Activated T-cell treated with anti-CD3 and anti-CD28 coated beads for 4 hours (primary cell): ENCODE measurements at places on chromosomes 7 and 10.

- no peak for DNase-seq
Measured at GRCh38 chr10:85604884-85605283, 761.7 kb downstream of the GRID1 start.

DNA sequence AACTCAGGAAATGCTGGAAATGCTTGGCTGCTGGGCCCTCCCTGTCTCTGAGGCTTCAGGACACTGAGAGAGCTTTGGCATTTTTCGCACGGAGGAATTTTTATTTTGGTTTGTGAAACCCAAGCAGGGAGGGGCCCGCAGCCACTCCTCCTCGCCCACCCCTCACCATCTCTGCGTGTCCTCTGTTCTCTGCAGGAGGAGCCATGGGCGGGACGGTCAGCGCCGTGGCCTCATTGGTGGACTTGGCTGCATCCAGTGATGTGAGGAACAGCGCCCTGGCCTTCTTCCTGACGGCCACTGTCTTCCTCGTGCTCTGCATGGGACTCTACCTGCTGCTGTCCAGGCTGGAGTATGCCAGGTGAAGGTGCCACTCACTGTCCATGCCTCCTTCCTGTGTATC, 36.8 kb downstream of the SLC29A3 start:
- DNase-seq: no peak

DNA sequence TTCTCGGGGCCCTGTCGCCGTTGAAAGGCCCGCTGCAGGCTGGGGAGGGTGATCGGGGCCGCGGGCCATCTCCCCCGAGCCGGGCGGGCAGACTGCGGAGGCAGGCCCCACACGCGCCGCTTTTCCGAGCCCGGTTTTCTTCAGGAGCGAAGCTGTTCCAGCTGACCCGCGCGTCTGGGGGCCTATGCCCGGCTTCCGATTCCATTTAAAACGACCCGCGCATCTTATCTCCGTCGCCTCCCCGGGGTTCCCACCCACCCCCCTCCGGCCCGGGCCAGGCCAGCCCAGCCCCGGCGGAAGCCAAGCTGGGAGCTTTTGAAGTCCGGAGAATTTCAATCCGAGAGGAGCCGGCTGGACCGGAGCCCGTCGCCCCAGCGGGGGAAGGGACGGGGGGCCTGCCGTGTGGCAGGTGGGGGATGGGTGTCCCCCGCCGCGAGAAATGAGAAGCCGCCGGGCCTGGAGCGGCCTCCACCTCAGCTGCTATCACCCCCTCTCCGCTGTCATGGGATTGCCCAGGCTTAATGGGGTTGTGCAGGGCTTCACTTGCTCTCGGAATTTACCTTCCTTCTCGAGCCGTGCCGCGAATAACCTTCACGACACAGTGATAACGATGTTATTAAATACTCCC, 3.1 kb upstream of the EVX1 start:
- no peak for DNase-seq

- DNase-seq: no peak
Measured at GRCh38 chr10:132322586-132323048, 9.4 kb upstream of the LRRC27 start.

GRCh38 chr7:103870664-103871063, 118.8 kb downstream of the RELN start:
- DNase-seq: no peak

DNA sequence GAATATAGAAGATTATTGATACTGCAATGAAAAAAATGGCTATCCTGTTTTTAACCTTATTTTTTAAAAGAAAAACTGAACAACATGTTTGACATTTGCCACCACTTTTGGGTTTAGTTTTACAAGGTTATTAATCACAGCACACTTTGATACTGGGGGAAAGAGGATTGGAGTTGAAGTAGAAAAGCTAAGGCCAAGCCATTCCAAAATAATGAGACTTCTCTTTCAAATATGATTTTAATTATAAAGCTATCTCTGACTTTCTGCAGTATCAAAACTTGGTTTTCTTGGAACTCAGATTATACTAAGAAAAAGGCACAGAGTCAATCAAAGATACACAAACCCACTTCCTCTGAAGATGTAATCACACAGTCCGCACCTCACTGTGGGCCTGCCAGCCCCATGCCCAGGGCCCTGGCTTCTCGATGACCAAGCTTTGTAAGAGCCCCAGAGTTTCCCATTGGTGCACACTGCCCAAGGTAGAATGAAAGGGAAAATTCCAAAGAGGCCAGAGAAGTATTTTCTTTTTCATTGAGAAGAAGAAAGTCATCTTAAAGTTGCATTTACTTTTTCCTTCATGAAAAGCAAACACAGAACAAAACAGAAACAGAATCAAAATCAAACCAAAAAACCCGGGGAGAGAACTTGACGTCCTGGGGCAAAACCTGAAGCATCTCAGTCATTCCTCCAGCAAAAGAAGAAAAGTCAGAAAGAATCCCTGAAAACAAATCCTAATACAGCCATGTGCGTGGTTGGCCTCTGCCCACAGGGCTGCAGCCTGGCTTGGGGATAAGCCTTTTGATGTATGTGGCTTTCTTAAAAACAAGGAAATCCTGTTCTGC, 187.7 kb upstream of the KLF6 start:
- DNase-seq: no peak

DNA sequence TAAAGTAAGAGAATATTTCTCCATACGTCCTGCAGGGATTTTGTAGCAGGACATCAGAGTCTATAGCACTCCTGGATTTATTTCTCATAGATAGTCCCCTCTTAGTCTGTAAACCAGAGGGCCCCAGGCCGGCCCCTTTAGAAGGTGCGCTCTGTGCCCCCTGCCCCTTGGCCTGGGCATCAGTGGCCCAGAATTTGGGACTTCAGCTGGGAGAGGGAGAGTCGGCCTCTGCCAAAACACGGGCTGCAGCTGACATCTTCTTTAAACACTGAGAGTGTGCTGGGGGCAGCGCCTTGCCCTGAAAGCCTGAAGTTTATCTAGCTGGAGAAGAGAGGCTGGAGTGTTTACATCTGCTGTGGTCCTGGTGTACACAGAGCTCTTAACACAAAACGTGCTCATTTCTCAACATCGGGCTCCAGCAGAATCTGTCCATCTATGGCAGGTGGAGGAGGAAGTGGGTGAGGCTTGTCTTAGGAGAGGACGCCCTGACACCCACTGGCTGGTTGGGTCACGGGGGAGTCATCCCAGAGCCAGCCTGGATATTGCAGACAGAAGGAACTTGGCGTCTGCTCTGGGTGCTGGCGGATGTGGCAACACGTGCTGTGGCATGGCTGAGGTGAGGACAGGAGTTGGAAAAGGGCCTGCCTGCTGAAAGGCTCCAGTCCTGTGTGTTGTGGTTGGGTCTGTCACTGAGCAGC, 5.0 kb upstream of the TACR2 start:
- no peak for DNase-seq

- no peak for DNase-seq
Measured at GRCh38 chr10:101578192-101578591, 9.9 kb downstream of the POLL start.

- DNase-seq: no peak
Measured at GRCh38 chr7:114678116-114678515, 243.8 kb upstream of the MDFIC start.

- DNase-seq: no peak
Measured at GRCh38 chr10:86851328-86852207, 95.1 kb downstream of the BMPR1A start.
